ENCODE measurements at places on chromosomes 7 and 10.

- DNase-seq, result no peak
Measured at GRCh38 chr7:31975546-31975945, 94.7 kb downstream of the PDE1C start.

DNA sequence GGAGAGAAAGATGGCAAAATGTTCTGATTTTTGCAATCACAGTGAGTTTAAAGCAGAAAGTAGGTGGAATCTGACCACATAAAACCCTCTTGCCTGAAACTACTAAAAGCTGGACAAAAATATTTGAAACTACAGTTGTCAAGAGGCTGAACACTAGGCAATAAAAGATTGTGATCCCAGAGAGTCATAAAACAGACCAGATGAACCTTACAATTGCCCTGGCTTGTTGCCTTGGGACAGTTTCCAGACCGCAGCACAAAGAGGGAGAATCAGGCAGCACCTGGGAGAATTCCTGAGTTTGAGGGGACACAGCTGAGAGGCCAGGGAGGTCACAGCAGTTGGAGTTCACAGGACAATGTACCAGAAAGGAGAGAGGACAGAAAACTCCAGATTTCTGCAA, 107.3 kb upstream of the NANOS1 start:
- DNase-seq, result no peak

- no peak for DNase-seq
Measured at GRCh38 chr10:96309628-96310320, 5.5 kb downstream of the DNTT start.

DNA sequence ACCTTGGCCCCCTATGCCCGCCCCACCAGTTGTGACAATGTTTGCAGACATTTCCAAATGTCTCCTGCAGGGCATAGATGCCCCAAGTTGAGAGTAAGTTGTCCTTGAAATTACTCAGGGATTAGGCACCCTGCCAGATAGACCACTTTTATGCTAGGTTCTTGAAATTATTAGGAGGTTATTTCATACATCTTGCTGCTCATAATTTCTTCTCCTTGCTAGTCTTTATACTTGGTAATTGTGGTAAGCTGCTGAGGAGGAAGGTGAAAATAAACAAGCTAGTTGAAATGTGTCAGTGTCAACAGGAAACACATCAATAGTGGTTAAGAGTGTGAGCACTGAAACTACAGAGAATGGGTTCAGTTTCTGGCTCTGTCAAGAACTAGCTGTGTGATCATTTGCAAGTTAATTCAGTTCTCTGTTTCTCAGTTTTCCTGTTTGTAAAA, 63.7 kb upstream of the AOAH start:
- DNase-seq, result no peak

DNA sequence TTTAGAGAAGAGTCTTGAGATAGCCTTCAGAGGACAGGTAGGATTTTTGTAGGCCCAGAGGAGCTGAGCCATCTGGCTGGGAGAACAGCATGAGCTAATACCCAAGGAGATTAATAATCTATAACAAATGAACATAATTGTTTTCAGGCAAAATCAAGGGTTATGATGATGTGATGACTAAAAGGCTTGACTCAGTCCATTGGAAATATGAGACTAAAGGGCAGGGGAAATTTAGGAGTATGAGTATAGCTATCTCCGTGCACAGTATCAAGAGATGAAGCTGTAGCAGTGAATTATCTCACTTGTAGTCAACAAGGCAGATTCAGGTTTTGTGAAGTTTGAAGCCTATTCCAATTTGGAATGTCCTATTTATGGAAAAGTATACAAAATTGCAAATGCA, 40.1 kb downstream of the CSTF2T start:
- DNase-seq, result no peak

- no peak for DNase-seq
Measured at GRCh38 chr7:107891636-107892366, 818 bp downstream of the DLD start.

GRCh38 chr7:50657341-50657873, 92.2 kb upstream of the DDC start:
- no peak for DNase-seq

GRCh38 chr10:11249152-11249807, 231.6 kb downstream of the CELF2 start:
- DNase-seq, result no peak

- no peak for DNase-seq
Measured at GRCh38 chr10:9331583-9332008, 1277.1 kb downstream of the GATA3 start.

DNA sequence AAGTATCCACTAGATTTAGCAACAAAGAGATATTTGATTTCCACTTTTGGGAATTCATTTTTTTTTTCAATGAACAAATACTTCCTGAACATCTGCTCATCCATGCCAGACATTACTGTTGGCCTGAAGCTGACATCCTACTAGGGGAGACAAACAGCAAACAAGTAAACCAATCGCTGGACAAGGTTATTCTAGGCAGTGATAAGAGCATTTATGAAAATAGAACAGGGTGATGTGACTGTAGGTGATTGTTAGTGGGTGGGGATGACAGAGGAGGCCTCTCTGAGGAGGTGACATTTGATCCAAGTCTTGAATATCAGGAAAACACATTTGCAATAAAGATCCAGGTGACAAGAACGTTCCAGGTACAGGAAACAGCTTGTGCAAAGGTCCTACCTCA, 89.1 kb upstream of the FAM180A start:
- no peak for DNase-seq

GRCh38 chr7:738241-738640, 11.2 kb upstream of the PRKAR1B start:
- DNase-seq, result no peak

DNA sequence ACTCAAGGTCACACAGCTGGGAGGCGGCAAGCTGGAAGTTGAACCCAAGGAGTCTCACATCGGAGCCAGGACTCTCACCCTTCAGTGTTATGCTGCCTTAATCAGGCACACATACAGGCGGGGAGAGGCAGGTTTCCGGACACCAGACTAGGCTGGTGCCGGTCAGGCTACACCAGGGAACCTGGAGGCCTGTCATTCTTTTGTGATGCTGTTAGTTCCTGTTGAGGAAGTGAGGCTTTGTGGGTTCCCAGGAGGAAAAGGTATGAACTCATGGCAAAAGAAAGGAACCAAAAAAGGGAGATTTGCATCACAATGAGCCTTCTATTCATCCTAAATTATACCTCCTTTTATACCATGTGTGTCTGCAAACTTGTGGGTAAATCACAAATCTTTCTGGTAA, 103.8 kb downstream of the TCF7L2 start:
- no peak for DNase-seq

- no peak for DNase-seq
Measured at GRCh38 chr10:3180355-3181025, 7.9 kb upstream of the PITRM1 start.

DNA sequence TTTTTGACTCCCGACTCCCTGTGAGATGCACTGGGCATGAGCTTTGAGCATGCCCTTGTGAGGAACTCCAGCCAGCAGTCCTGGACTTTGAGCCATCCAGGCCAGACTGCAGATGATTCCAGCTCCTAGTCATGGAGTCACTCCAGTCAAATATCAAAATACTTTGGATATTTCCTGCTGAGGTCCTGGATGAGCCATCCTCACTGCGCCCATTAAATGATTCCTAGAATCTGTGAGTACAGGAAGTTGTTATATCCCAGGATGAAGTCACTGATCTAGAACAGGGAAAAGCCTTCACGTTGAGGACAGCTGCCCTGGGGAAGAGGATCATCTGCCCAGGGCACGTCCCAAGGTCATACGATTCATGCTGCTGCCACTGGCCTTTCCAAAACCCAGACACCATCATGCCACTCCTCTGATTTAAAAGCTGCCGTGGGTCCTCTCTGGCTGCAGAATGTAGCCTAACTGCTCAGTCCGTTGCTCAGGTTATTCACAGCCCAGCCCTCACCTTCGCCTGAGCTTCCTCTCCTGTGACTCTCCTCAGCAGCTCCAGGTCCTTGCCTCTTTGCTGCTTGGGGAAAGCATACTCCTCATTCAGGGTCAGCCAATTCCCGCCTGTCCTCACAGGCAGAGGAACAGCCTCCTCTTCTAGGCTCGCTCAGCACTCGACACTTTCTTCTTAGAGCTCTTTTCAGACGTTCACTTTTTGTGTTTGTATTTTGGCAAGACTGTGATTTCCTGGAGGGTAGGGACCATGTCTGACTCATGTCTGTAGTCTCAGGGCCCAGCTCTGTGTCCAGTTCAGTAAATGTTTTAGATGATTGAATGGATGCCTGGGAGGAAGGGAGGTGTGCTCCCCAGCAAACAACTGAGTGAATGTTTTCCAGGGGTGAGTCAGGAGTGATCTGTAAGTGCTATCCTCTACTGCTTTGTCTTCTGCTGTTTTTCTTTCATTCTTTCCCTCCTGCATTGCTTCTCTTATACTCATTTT, 157.8 kb downstream of the SNX10 start:
- DNase-seq, result no peak

GRCh38 chr10:78903341-78903940, 165.3 kb upstream of the ZMIZ1 start:
- DNase-seq, result no peak

GRCh38 chr7:148146346-148146745, 444.2 kb upstream of the C7orf33 start:
- DNase-seq, result no peak

Measured in activated T-cell treated with anti-CD3 and anti-CD28 coated beads for 48 hours (primary cell).